Cortex of kidney (tissue), 1 donor: ENCODE measurements at places on chromosomes 11 and 22.

DNA sequence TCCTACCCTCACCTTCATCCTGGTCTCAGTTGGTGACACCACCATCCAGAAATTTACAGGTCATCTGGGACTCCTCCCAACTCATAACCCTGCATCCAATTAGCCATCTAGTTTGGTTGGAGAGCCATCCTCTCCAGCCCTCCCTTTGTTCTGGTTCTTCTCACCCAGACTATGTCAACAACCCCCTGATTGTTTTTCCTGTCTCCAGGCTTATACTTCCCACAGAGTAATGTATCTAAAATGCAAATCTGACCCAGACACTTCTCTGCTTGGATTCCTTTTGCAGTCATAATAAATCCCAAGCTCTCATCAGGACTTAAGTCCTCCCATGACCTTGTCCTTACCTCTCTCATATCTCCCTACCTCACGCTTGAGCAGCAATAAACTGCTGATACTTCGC, 3.0 kb downstream of the TTC12 start:
- DNase-seq: no peak

DNA sequence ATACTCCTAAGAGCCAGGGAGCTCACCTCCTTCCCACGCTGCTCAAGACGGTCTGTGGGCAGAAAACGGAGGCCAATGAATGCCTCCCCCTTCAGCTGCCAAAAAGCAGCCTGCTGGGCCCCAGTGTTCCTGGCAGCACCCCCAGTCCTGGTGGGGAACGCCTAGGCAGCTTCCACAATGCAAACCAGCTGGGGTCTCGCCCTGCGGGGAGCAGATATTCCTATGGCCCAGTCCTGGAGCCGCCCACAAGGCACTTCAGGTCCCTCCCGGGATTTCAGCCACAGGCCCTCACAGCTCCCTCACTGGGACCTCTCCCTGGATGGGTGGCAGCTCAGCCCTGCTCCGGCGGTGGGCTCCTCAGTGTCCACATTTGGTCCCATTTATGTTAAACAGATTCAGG, 29.2 kb downstream of the A4GALT start:
- DNase-seq: no peak

- no peak for DNase-seq
Measured at GRCh38 chr11:16404781-16405285, 48.5 kb upstream of the SOX6 start.

DNA sequence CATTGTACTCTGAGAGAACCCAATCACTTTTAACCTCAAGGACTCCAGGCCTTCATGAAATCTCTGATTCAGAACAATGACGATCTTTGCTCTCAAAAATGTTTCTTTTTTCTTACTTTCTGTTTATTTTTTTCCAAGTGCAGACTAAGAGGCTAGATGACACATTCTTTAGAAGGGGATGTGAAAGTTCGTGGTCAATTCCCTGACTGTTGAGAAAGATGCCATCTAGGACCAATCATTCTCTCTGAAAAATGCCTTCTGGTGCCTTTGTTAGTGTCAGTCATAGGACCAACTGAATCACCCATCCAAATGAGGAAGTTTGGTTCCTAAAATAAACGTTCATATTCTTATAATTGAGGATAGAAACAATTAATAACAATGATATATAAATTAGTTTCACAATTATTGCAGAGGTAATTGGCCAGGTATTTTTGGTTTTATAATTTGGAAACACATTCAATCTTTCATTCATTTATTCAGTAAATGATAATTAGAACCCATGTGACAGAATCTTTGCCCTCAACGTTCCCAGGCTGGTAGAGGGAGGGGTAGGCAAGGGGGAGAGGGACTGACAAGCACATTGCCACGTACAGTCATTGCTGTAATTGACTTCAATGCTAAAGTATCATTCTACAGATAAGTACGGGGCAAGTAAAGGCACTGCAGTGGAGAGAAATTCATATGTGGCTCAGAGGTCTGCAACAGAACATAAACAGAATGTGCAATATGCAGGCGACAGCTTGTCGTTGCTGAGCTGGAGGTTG, 333.4 kb upstream of the MPPED2 start:
- no peak for DNase-seq

- no peak for DNase-seq
Measured at GRCh38 chr11:8288166-8288772, 24.6 kb upstream of the LMO1 start.

- no peak for DNase-seq
Measured at GRCh38 chr11:123640677-123641494, 13.5 kb downstream of the SCN3B start.

DNA sequence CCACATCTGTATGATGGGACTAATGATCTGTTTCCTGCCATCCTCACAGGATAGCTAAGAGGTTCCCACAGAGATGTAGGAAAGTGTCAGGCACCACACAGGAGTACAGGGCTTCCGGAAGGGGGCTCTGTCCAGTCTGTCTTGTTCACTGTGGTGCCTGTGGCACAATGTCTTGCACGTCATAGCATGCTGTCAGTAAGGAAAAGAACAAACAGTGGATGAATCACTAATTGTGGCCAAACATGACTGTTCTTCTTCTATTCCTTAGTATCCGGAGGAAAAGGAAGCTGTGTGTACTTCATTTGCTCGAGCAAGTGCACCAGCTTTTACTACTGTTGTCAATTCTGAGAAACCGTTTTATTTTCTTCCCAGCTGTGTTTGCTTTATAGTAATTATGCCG, 73.4 kb upstream of the YWHAH start:
- DNase-seq: no peak

- no peak for DNase-seq
Measured at GRCh38 chr11:105070306-105070705, 25.2 kb upstream of the CARD16 start.

DNA sequence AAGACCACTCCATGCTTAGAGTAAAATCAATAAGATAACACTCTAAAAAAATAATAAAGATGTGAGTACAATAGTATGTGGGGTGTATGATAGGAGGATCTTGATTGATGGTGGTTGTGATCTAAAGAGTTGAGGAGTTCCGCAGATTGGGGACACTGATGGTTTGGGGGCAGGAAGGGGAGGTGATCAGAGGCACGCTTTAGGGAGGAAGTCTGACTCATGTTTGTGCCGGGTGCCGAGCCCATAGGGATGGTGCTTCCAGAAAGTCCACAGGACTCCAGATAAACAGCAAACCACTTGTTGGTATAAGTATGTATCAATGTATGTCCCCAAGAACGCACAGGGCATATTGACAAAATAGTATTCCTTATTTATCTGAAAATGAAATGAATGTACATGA, 27.5 kb downstream of the LINC01488 start:
- DNase-seq: no peak

- DNase-seq: no peak
Measured at GRCh38 chr11:120057595-120058581, 80.0 kb downstream of the TRIM29 start.

- DNase-seq: no peak
Measured at GRCh38 chr11:62138630-62139425, 15.0 kb downstream of the INCENP start.

GRCh38 chr11:58919980-58920379, 19.3 kb upstream of the GLYATL1 start:
- DNase-seq: no peak

DNA sequence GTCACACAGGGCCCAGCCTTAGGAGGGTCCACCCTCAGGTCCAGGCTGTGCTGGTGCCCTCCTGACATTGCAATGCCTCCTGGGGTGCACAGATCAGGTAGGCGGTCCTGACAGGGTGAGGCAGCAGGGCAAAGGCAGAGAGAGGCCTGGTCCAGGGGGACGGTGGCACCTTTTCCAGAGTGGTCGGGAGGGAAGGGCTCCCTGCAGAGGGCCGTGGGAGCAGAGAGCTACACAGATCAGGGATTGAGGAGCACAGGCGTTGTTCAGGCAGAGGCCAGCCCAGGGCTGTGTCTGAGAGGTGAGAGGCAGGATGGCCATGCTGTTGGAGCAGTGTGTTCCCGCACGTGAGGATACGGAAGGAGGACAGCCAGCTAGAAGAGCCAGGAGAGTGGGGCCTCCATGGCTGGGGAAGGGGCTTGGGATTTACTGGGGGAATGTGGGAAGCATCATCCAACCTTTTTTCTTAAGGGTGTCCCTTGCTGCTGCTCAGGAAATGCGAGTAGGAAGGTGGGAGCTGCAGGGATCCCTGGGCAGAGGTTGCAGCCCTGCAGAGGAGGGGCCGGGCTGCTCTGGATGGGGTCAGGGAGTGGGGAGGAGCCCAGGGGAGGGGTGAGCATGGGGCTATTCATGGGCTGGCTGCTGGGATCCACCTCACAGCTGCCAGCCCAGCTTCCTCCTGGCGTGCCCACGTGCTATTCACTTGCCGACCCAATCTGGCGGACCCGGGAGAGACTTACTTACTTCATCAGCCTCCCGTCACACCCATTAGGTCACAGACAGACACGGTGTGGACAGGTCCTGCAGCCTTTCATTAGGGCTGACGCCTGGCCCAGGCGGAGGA, 1516.4 kb downstream of the TBC1D22A start:
- no peak for DNase-seq

DNA sequence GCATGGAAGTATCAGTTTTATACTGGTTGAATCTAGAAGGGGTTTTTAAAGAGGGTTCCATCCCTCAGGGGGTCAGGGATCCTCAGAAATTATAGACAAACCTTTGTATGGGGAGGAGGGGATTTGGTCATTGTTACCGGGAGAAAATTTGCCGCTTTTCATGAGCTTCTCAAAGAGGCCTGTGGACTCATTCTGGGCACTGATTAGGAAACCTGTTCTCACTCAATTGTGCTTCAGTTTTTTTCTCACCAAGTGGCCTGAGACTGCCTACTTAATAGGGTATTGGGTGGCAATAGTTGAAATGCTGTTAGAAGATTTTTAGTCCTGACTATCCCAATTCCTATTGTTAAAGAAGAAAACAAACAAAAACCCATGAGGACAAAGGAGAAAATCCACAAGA, 14.0 kb downstream of the MPEG1 start:
- DNase-seq: no peak

- DNase-seq: no peak
Measured at GRCh38 chr11:60923326-60923725, 934 bp upstream of the TMEM132A start.

GRCh38 chr11:57313788-57314135, 11.0 kb downstream of the TNKS1BP1 start:
- DNase-seq: no peak

DNA sequence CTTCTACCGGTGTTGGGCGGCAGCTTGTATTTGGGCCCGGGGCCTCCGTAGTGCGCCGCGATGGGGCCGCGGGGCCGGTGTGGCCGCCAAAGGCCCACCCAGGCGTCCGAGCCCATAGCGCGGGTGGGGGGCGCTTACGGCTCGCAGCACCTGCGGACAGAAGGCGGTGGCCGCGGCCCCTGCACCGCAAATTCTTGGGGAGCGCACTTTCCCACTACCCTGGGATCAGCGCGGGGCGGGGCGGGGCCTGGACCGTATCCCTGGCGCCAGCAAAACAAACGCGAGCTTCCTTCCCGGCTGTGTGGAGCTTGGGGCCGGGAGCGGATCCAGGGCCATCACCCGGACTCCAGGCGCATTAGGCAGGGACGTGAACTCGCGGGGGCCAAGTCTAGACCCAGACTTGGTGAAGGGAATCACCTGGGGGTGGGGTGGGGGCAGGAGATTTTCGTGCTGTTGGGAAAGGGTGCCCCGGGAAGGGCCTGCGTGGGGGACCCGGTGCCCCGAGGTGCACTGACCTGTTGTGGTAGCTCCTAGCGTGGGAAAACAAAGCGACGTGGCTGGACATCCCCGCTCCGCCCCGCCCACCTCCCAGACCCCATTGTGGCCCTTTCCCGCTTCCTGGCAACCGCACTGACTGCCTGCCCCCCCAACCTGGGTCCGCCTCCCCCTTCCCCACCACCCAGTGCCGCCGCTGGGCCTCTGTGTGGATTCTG, 2.3 kb upstream of the TYMP start:
- no peak for DNase-seq

DNA sequence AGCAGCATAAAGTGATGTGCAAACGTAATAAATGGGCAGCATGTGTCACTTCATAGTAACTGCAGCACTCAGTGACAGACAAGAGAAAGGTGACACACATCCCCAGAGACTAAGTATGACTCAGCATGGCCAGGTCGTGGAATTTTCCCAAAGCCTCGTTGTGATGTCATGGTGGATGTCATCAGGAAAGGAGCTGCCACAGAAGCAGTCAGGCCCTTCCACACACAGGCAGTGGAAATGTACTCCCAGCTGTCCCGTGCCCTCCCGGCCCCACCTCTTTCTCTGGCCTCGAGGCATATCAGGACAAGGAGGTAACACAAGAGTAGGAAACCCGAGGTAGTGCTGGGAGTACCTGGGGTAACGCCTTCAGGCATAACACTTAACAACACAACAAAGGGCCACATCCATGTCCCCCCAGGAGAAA, 8.1 kb downstream of the PC start:
- DNase-seq: no peak

DNA sequence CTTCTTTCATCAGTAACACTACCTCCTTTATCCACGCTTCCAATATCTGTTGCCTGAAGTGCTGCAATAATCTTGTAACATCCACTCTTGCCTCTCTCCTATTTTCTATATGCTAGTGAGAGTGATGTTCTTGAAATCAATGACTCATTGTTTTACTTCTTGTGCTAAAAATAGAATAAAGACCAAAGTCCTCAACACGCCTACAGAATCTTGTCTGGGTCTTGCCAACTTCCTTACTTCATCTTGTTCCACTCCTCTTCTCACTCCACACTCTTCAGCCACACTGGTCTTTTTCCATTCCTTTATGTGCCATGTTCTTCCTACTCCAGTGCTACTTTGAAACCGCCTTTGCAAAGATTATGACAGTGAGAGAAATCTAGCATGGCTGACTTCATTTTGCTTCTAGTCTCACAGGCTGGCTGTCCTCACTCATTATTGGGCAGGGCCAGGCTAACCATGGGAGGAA, 136.4 kb downstream of the CCDC81 start:
- no peak for DNase-seq

DNA sequence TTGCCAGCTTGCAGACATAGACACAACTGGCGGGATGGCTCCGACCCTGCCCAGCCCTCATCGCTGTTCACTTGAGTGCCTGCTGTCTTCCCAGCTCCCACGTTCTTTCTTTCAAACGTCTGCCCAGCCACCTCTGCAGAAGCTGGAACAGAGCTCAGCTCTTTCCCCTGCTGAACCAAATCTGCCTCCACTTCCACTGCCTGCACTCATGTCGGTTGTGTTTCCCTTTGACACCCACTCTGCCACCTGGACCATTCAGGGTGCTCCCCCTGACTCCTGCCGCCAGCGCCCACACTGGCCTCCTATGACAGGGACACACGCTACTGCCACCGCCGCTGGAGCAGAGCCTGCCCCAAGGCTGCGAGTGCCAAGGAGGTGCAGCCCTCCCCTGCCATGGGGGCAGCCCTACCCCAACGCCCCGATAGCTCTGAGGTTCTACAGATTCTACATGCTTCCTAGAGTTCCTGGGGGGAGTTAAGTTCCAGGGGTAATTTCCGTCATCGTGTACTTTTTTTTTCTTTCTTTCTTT, 37.9 kb downstream of the TST start:
- no peak for DNase-seq

DNA sequence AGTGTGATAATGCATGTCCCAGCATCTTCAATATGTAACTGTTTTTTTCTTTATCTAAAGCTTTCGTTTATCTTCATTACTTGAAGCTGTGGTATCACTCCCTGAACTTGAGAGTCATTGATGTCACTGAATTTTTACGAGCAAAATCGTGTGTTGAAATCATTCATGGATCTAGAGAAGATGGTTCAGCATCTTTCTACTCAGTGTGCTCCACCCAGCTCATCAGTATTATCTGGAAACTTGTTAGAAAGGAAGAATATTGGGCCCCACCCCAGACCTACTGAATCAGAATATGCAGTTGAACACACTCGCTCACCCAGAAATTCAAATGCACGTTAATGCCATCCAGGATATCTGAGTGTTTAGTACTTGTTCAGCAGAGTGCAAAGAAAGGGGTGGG, 8.3 kb downstream of the CDON start:
- no peak for DNase-seq
